AML-193 (cell line): ENCODE measurements at places on chromosomes 12 and 14.

DNA sequence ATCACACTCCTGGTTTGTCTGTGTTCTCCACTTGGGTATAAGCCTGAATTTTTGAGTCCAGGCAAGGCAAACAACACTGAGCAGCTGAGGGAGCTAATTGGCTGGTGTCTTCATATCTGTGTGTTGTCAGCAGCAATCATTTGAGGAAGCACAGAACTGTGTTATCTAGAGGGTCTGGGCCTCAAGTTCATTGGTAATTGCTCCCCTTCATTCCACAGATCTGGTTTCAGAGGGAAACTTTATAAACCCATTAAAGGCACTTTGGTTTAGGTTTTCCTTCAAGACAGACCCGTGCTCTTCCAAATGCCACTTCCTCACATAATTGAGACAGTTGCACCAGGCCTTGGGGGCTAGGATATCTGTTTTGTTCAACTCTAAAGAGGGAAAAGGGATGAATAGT lies 5.6 kb downstream of the DACT1 start:
- DNase-seq, result no peak

- DNase-seq, result no peak
Observed at GRCh38 chr12:64389154-64389553, 1.4 kb downstream of the C12orf56 start.

DNA sequence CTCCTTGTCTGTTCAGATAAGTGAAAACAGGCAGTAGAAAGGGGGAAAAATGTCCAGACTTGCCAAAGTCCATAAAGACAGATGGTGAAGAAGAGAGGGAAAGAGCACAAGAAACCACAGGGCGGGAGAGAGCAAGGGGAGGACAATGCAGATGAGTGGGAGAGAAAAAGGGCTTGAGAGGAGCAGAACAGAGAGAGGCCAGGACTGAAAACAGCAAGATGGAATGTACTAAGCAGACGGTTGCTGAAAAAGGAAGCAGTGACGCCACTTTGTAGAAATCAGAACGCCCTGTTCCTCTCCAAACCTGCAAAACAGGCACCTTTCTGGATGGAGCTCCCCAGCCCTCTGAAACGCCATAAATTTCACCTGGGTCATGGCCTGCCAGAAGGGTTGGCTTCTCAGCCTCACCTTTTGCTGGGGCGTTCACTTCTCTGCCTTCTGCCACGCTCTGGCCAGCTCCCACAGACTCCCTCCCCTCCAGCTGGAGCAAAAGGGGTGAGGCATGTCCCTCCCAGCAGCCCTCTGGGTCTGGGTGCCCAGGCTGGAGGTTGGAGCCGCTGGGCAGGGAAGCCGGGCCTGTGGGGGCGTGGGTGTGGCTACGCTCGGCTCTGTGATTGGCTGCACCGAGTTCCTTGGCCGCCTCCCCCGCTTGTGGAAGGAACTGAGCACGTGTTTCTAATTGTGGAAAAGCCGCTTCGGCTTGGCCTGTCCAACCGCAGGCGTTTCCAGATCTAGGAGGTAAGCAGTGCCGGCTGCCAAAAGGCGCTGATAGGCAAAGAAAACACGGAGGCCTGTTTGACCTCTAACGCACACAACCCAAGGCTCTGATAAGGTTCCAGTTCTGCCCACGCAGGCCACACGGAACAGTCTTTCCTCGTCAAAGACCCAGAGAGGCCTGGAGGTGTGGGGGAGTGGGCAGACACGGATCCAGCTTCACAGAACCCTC lies 29.3 kb downstream of the SLC7A8 start:
- DNase-seq, result no peak

GRCh38 chr14:85813040-85813439 lies 283.1 kb downstream of the FLRT2 start:
- no peak for DNase-seq

DNA sequence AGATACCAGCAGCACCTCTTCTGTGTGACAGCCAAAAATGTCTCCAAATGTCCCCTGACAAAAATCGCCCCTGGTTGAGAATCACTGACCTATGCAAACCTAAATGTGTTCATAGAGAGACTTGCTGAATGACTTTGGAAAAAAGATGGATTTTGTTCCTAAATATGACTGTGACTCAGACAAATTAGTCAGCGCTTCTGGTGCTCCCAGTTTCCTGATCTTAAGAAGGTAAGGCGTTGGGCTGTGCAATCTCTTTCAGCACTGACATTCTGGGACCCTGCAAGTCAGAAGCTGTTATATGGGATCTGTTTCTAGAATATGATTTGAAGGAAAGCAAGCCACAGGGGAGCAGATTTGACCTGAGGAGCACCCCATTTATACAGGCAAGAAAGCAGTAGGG lies 90.6 kb upstream of the PWP1 start:
- no peak for DNase-seq

DNA sequence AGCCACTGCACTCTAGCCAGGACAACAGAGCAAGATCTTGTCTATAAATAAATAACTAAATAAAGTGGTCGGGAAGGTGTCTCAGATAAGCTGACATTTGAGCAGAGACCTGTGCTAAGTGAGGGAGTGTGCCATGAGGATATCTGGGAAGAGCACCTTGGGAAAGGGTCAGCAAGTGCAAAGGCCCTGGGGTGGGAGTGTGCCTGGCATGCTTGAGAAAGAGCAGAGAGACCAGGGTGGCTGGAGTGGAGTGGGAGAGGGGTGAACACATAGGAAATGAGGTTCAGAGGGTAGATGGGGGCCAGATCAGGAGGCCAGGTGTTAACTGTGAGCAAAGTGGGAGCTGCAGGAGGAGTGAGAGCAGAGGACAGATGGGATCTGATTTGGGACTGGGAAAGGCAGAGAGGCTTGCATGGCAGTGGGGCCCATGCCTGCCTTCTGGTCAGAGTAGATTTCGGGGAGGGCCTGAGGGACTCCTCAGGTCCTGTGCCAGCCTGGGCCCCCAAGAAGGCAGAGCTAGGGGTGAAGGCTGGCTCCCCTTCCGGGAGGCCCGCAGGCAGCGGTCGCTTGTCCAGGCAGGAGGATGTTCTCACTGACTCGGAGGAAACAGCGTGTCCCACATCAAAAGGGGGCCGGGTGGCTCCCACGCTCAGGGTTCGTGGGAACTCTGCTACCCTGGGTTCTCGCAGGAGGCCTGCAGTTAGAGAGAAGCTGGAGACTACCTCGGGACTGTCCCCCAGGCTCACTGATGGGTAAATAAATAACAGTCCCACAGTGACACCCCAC lies 32.6 kb downstream of the DTX1 start:
- DNase-seq, result no peak

GRCh38 chr12:24608637-24609285 lies 340.1 kb downstream of the BCAT1 start:
- DNase-seq, result no peak

- DNase-seq, result no peak
Observed at GRCh38 chr14:105478398-105479251, 4.0 kb downstream of the CRIP2 start.

DNA sequence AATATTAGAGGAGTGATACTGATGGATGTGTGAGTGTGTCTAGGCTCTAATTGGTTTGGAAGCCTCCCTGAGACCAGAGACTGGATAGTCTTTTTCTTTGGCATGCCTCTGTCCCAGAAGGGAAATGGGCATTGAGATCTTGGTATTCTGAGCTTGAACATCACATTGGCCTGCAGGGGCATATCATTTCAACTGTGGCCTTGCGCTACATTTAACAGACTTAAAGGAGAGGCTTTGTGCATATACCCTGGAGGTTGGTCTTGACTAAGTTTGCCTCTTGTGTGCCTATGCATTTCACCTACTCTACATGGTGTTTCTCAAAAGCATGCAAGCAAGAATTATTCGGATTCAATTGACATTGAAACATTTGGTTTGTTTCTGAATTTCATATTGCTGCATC lies 185.4 kb downstream of the TMTC2 start:
- no peak for DNase-seq

DNA sequence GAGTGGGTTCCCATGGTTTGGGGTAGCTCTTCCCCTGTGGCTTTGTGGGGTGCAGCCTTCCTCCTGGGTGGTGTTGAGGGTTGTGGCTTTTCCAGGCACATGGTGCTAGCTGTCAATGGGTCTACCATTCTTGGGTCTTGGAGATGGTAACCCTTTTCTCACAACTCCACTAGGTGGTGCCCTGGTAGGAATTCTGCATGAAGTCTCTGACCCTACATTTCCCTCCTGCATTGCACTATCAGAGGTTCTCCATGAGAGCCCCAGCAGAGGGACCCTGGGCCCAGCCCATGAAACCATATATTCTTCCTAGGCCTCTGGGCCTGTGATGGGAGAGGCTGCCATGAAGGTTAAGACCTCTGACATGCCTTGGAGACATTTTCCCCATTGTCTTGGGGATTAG lies 1093.3 kb downstream of the SLC16A7 start:
- peak; percentile 3 for DNase-seq

- no peak for DNase-seq
Observed at GRCh38 chr12:131105736-131106348, 152.1 kb downstream of the ADGRD1 start.

DNA sequence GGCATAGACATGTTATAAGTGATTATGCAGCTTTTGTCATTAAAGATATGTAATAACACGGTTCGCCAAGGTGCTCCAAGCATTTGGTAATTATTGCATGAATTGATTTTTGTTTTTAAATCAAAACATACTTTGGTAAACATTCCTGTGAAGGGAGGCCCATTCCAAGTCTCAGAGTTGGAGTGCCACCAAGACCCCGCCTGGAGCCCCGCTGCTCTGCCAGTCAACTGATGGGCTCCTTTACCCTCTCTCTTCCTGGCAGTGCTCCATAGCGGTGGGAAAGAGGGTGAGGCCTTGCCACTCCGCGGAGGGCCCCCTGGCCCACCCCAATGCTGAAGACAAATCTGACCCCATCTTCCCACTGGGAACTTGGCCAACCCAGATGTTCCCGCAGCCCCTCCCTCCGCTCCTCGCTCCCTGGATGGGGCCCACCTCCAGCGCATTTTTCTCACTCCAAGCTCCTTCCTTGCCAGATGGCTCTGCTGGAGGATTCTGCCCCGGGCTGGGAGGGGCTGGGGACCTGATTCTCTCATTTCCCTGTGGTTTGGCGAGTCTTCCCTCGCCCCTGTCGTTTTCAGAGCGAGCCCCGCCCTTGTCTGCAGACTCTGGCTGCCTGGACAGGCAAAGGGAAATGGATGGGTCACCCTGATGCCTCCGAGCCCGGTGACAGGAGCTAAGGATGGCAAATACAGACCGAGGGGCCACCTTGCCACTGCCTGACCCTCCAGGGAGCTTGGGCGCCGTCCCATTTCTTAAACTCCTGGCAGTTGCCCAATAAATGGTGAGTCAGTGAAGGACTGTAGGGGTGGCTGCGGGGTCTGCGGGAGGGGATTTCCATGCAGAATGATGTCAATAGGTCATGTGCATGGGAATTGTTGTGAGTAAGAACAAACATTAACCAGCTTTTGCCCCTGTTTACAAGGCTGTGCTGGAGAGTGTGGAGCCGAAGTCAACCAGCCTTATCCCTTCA lies 9.2 kb upstream of the PAPLN start:
- no peak for DNase-seq

- peak; percentile 30 for DNase-seq
Observed at GRCh38 chr12:75488553-75488952, 8.0 kb downstream of the GLIPR1 start.

DNA sequence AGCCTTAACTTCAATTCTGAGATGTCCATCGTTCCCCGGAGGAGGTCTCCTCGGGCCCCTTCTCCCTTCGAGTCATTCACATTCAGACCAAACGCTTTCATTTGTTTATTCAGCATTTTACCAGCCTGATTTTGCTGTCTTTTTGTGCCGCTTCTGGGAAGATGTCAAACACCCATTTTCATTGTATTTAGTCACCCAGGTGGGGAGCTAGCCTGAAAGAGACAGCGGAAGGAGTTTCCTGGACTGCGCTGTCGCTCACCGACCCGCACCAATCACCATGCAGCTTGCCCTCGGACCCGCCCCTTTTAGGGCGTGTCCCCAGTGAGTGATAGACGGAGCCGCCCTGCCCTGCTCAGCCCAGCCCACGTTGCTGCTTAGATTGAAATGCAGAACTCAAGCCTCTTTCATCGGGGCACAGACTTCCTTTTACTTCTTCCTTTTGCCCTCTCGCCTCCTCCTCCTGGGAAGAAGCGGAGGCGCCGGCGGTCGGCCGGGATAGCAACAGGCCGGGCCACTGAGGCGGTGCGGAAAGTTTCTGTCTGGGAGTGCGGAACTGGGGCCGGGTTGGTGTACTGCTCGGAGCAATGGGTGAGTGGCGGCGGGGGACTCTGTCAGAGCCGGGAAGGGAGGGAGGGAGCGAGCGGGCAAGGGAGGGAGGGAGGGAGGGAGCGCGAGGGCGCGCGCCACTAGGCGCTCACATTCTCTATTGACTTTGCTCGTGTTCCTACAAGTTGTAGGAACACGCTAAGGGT lies at the start of gene PAX9:
Gene PAX9, plus strand, starts transcription at position 355 of the 752 bp plus-strand sequence. Its CDS starts 230 bp downstream, at position 585.
- DNase-seq, result no peak

- no peak for DNase-seq
Observed at GRCh38 chr12:68769941-68770340, 24.0 kb downstream of the SLC35E3 start.

DNA sequence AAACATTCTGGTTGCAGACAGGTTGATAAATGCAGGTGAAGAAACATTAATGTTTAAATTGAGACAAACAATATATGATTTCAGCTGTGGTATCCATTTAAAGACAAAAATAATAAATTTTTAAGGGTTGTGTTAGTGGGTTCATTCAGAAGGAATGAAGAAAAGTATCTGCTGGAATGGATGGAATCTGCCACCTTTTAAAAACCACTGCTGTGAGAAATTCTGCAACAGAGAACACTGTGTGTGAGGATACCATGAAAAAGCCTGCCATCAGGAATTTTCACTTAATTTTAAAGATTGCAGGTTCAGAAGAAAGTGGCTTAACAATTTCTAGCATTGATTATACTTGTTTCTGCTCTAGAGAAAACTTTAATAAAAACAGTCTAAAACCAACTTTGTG lies 184.6 kb upstream of the SOX5 start:
- DNase-seq, result no peak

- no peak for DNase-seq
Observed at GRCh38 chr12:56013482-56013881, 7.4 kb upstream of the IKZF4 start.

- no peak for DNase-seq
Observed at GRCh38 chr14:68088451-68088854, 268.9 kb downstream of the RAD51B start.

- no peak for DNase-seq
Observed at GRCh38 chr12:91743704-91744321, 401.8 kb downstream of the BTG1 start.

DNA sequence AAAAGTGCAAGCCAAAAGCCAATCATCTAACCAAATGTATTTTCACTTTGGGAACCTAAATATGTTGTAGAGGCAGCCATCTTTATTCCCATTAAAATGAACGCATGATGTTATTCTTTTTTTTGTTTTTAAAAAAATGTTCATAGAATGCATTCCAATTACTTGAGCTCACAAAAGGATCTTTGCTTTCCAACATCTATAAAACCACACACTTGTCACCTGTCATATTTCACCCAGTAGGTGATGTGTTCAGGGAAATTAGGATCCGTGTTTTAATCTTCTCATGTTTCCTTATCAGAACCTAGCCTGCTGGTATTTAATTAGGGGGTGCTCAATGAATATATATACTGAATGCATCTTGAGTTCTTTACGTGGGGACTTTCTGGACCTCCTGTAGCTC lies 13.6 kb downstream of the TTC8 start:
- DNase-seq, result no peak
